Skin of body (tissue), 3 donors: ENCODE measurements at places on chromosomes 7 and 10.

- DNase-seq = no peak
These were observed 4.4 kb downstream of the JAZF1 start for GRCh38 chr7:28176174-28176573.

DNA sequence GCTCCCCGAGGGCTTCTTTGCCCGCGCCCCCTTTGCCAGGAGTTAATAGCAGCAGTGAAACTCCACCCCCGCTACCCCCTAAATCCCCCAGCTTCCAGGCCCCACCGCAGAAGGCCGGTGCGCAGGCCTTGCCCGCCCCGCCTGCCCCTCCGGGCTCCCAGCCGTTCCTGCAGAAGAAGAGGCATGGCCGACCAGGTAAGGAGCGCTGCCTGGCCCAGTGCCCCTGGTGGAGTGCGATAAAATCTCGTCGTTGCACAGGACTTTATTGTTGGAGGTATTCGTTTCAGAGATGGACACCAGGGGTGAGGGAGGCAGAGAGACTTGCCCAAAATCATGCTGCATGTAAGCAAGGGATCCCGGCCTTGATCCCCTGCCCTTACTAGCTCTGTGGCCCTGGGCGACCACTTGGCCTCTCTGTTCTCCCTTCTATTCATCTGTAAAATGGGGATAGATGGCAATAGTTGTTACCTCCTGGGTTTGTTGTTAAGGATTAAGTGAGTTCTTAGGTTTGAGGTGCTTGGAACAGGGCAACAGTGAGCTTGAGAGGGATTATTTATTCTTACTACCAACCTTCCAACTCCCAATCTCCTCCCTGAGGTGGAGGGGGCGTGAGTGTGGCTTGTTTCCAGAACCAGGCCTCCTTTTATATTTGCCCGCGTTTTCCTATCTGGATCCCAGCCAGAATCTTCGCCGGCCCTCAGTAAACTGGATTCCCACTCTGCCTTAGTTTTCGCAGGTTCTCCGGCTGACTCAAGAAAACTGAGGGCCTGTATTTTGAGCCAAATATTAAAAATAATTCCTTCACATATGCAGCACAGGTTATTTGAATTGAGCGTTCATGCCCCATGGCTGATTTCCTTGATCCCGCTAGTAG, 78.3 kb downstream of the WIPF3 start:
- no peak for DNase-seq

- no peak for DNase-seq
These were observed 65.6 kb downstream of the TWIST1 start for GRCh38 chr7:19051767-19052375.

DNA sequence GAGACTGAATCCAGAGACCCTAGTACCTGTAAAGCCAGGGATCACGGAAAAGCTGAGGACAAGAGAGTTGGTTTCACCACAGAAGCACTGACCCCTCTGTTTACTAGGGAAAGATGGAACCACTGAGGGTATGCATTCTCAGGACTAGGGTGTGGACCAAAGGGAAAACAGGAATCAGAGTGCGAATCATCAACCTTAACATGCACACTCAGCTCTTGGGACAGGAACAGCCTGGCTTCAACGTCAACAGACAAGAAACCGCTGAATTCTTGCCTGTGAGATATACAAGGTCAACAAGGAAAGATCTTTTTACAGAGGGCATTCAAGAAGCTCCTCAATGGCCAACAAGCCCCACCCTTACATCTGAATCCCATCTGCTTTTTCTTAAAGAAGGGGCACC, 14.9 kb downstream of the TNRC18 start:
- DNase-seq = no peak

DNA sequence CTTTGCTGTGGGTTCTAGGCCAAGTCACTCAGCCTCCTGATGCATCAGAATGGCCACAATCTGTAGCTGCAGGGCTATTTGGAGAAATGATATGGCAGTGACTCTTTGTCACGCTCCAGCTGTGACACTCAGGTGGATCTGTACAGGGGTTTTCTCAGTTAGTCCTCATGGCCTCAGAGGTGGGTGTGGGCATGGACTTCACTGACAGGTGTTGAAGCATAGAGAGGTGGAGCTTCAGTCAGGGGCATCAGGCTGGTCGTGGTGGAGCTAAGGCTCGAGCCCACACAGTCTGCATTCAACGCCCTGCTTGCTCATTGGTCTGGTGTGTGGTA, 21.2 kb downstream of the PALD1 start:
- no peak for DNase-seq
